Cortex of kidney (tissue), 1 donor: ENCODE measurements at places on chromosomes 1 and 21.

- no peak for DNase-seq
Measured at GRCh38 chr21:35368326-35368725, 319.2 kb upstream of the RUNX1 start.

DNA sequence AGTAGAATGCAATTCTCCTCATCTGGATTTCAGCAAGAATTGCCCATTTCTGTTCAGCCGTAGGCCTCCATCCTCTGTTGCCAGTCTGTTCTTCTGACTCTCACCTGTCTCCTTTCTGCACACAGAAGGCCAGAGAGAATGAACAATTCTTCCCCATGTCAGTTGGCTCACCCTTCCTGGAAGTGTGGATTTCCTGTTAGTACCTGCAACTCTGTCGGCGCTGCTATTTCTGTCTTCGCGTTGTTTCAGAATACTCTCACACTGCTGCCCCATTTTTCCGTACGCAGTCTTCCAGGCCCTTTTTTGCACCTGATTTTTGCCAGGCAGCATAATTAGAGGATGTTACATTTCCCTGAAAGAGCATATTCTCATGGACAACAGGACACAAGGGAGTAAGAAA, 200.7 kb downstream of the FGGY start:
- DNase-seq, result no peak

DNA sequence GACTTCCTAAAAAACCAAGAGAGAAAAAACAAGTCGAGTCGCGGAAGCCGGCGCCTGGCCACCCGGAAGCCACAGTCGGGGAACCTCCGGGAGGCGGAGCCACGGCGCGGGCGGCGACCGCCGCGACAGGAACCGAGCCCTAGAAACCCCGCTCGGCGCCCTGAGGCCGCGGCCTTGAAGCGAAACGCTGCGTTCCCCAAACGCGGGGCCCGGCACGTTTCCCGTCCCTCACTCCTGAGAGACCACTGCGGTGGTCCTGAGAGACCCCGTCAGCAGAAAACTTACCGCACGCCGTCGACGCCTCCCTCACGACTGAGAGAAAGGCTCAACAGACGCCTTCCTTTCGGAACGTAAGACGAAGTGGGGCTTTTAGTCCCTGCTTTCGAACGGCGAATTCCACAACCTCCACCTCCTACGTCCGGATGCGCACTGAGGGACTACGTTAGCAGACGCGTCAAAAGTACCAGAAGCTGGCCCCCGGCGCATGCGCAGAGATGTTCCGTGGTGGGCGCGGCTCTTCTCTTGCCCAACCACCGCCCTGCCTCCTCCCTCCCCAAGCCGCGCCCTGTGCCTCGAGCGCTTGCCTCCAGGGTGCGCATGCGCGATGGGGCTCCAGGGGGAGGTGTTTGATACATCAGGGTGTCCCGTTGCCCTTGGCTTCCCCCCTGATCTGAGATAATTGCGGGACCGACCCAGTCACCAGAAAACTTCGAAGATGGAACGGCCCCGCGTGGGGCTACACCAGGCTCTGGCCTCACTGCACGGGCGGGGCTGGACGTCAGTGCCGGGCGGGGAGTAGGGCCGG, at the start of gene RSRP1:
RSRP1 (minus strand) TSS at position 431 of the 805 bp plus-strand sequence. CDS start 491 bp downstream, outside the sequence.
- DNase-seq, result peak; percentile 61

GRCh38 chr1:205452364-205452763, 3.5 kb downstream of the BLACAT1 start:
- DNase-seq, result no peak

DNA sequence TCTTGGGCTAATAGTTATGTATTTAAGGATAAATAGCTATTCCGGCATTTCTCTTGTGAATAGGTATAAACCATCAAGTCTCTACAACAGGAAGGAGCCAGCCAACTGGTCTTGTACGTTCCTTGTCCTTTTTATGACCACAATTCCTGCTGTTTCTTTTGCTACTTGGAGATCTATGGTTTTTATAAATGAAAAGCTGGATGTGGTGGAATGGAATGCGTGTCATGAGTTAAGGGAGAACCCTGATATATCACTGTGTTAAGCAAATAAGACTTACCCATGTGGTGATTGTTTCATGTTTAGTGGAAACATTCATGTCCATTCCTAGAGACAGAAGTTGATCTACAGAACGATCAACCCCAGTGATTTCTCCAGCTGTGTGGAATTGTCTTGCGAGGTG, 282.1 kb downstream of the RPS6KC1 start:
- DNase-seq, result no peak

DNA sequence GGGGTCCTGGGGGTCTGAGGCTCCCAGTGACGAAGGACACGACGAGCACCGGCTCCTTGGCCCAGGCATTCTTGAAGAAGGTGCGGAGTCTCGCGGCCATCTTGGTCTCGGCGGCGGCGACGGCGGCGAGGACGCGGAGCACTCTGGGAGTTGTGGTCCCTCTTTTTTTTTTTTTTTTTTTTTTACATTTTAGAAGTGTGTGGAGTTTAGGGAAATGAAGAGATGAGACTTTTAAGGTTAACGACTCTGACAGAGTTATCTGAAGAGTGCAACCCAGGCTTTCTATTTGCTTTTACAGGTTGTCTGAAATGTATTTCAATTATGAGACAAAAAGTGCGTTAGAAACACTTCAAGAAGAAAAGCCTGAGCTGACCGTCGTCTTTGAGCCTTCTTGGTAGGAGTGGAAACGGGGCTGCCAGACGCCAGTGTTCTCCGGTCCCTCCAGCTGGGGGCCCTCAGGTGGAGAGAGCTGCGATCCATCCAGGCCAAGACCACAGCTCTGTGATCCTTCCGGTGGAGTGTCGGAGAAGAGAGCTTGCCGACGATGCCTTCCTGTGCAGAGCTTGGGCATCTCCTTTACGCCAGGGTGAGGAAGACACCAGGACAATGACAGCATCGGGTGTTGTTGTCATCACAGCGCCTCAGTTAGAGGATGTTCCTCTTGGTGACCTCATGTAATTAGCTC, 9.7 kb downstream of the OR2B11 start:
- no peak for DNase-seq

GRCh38 chr1:169161496-169162194, 55.2 kb downstream of the ATP1B1 start:
- DNase-seq, result no peak

DNA sequence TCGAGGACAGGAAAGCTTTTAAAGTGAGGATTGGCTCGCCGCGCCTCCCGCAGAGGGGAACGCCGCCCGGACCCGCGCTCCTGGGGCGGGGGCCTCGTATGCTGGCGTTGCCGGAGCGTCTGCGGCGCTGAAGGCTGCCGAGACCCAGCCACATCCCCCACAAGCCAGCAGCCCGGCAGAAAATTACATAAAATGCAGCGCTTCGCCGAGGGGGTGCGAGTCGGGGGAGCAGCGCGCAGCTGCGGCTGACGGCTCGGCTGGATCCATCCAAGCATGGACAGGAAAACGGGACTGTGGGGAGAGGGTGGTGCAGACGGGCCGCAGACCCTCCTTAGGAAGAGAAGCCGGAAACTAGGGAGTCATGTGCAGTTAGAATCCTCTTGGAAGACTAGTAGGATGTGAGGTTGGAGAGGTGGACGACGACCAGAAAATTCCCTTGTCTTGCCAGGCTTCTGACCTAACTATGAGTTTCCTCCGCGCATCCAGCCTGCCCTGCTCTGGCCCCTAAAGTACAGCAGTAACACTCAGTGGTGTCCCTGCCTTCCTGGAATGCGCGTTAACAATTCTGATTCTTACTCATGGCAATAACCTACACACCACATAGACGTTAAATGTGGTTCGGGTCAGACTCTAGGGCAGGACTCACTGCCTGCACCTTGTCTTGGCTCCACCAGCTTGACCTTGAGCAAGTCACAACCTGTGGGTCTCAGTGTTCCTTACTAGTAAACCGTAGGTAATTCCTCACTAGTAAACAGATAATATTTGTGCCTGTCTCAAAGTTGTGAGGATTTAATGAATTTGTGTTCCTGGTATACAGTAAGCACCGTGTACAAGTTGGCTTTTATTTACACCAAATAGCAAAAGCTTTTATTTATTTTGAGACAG, 953 bp upstream of the BRWD1 start:
- DNase-seq, result no peak

- no peak for DNase-seq
Measured at GRCh38 chr21:22657781-22658180, 1659.6 kb downstream of the NCAM2 start.

DNA sequence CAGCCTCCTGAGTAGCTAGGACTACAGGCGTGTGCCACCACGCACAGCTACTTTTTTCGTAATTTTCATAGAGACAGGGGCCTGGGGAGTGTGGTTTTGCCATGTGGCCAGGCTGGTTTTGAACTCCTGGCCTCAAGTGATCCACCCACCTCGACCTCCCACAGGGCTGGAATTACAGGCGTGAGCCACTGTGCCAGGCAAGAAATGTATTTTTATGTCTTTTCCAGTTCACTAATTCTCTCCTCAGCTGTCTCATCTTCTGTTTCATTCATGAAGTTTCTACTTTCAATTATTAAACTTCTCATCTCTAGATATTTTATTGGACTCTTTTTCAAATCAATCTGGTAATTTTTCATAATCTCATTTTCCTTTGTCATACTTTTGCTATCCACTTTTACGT, 72.1 kb upstream of the DISP3 start:
- no peak for DNase-seq

DNA sequence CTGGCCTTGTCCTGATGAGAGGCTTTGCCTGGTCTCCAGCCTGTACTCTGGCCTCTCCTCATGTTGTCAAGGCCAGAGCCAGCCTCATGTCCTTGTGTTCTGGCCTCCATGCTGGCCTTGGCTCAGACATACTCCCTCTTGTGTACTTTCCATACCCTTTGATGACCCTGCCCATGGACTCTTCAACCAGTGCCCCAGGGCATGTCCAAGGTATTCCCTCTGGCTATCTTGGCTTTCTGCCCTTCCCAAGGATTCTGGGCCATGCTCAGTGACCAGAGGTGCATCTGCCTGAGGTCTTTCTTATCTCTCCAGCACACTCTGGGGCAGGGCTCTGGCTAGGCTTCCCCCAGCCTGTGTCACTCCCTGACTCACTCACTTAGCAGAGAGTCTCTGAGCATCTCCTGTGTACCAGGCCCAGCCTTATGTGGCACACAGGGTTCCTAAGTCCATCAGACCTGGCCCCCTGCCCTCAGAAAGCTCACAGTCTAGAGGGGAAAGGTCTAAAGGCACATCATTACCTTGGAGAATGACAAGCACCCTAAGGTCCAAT, 141.4 kb upstream of the GRIK3 start:
- DNase-seq, result no peak

DNA sequence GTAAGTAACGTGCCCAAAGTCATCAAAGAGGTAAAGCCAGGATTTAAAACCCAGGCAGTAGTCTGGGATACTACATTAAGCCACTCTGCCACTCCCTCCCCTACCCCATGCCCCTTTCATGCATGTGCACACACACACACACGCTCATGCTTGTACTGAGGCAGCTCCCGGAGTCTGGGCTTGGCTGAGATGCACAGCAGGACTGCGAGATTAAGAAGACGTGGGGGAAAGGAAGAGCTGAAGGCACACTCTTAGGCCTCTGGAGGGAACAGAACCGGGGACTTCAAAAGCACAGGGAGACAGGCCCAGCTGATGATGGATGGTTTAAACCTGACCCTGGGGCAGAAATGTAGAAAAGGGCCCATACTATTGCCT, 98.3 kb downstream of the GLIS1 start:
- DNase-seq, result no peak

DNA sequence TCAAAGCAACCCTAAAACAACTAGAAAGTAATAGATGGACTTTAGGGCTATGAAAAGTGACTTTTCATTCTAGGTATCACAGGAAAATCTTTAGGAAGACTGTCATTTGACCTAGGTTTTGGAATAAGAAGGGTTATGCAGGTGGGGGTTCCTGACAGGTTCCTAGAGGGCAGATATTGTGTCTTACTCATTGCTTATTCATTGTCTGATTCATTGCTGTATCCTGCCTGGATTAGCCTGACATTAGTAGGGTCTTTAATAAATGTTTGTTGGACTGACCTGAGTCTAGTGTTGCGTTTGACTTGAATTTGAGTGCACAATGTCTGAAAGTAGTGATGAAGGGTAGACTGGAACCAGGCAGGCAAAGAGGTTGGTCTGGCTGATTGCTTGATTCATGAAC, 6.0 kb downstream of the FNBP1L start:
- DNase-seq, result no peak

- no peak for DNase-seq
Measured at GRCh38 chr1:4626560-4627319, 27.7 kb upstream of the AJAP1 start.

DNA sequence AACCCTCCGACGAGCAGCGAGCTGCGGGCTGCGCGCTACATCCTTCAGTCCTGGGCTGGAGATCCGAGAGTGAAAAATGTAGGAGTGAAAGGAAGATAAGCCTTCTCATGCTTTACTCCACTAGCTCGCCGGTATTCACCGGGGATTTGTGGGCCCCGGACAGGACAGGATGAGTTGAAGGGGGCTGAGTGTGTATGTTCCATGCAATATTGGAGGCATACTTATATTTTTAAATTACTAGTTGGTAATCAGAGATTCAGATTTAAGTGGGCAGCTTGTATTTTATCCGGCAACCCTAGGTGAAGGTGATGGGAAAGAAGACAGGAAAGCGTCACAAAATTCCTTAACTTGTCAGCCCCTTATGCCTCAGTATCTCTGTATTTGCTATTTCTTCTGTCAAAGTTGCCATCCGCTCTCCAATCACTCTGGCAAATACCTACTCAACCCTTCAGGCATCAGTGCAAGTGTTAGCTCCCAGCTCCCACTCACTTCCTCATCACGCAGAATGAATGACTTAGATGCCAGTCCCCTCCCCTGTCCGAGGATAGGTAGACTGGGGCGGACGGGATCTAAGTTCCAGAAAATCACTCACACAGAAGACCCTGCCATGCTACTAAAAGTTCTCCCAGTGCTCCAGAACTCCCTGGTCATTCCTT, 503 bp upstream of the PIGM start:
- no peak for DNase-seq

DNA sequence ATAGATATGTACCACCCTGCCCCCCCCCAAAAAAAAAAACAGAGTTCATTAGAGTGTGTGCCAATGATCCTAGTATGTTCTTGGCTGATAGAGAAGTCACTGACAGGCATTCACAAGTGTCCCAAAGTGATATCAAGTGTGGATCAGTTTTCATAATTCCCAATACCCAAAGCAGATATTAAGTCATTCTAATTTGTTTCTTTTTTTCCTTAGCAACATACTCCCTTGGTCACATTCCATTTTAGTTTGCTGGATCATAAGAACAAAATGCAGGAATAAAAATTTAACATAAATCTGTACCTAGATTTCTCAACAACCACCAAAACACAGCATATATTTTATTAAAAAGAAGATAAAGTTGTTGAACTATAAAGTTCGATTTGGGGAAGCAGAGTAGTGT, 129.8 kb upstream of the PALMD start:
- no peak for DNase-seq
